ENCODE measurements at places on chromosomes 6 and 20.
A peak's percentile ranks its signal among the peaks of the same experiment; 100 is the strongest.

DNA sequence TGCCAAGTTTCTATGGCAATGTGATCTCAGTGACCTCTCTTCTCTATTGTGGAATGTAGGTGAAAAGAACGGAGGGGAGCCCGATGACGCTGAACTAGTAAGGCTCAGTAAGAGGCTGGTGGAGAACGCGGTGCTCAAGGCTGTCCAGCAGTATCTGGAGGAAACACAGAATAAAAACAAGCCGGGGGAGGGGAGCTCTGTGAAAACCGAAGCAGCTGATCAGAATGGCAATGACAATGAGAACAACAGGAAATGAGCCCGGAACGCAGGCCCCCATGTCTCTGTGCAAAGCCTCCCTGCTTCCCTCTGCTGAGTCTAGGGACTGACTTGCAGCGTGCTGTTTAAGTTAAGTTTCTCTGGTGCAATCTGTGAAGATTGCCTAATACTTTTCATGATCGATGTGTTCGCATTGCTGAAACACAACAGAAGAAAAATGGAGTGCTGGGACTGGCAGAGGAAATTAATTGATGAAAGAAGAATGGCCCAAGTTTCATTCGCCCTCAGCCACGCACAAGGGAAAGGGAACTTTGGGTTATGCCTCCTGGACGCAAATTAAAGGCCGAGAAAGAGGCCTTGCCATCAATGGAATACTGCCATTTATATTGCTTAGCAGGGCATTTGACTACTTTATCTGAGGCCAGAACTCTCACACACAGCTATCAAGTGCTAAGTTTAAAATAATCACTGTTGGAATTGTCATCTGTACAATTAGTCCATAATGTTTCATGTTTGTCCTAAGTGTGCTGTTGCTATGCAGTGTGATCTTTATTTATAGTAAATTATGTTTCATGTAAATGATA, 146.4 kb downstream of the AKAP7 start:
- DNase-seq, result no peak

DNA sequence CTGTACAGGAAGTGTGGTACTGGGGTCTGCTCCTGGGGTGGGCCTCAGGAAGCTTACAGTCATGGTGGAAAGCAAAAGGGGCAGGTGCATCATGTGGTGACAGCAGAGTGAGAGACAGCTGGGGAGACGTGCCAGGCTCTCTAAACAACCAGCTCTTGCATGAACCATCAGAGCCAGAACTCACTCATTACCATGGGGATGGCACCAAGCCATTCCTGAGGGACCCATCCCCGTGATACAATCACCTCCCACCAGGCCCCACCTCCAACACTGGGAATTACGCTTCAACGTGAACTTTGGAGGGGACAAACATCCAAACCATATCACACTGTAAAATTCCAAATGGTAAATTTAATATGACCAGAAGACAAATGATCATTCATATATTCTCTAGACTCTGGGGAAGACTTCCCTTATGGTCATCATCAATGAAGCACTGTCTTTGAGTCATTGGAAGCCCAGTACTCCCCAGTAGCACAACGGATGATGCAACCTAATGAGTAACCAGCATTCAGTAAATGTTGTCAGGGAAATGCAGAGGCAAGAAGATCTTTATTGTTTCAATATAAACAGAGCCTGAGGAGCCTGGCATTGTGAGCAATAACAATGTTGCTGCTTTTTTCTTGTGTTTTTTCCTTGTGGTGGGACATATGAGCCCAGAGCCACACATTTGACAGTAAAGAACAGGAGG, 48.2 kb upstream of the RALY start:
- DNase-seq, result peak; percentile 71

DNA sequence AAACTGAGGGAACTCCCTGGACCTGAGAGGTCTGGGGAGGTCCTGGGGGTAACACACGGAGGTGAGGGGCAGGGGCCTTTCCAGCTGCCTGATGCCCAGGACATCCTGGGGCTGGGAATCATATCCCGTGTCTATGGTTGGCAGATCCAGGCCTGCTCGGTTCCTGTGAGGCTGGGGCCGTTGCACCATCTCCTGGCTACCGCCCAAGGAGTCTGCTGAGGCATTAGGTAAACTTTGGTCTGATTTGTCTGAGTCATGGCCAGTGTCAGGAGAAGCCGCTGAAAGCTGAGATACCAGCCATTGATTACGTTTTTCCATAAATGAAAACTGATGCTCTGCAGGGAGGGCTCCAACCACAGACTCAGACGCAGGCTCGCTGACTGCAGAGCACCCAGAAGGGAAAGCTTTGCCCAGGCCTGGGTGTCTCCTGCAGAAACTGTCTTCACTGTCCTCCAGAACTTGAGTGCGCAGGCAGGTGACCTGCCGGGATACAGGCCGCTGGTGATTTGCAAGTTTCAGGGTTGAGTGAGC, 14.2 kb downstream of the TRAF3IP2 start:
- peak; percentile 99 for DNase-seq

DNA sequence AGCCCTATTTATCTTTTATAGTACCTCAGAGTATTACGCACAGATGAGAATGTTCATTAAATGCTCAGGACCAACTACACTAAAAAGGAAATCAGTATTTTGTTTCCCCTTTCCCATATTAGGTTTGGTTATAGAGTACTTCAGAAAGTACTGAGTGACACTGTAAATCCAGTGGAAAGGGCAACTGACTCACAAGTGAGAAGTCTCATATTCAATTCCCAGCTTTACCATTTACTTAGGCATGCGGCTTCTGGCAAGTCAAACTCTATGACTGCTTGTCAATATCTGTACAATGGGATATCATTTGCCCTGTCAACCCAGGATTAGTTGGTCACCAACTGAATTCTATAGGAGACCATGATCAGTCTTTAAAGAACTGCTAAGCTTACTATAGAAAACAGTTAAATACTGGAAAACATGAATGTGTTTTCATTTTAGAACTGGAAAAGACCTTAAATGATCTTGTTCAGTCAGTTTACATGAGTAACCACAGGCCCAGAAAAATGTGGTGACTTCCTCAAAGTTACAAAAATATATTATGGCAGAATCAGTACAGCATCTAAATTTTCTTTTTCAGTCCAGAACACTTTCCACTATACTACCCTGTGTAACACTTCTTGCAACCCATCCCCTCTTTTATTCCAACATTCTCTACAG, 3.6 kb downstream of the MAP3K7 start:
- no peak for DNase-seq

- DNase-seq, result peak; percentile 90
Measured at GRCh38 chr6:100504786-100505737, 40.3 kb upstream of the SIM1 start.

- DNase-seq, result peak; percentile 100
Measured at GRCh38 chr6:30752157-30752927, 8.0 kb upstream of the IER3 start.
